ENCODE measurements at places on chromosomes 16 and 17.

- no peak for DNase-seq
Measured at GRCh38 chr17:78351449-78352006, 8.3 kb downstream of the SOCS3 start.

- DNase-seq, result no peak
Measured at GRCh38 chr16:72924537-72924926, 123.4 kb downstream of the ZFHX3 start.

DNA sequence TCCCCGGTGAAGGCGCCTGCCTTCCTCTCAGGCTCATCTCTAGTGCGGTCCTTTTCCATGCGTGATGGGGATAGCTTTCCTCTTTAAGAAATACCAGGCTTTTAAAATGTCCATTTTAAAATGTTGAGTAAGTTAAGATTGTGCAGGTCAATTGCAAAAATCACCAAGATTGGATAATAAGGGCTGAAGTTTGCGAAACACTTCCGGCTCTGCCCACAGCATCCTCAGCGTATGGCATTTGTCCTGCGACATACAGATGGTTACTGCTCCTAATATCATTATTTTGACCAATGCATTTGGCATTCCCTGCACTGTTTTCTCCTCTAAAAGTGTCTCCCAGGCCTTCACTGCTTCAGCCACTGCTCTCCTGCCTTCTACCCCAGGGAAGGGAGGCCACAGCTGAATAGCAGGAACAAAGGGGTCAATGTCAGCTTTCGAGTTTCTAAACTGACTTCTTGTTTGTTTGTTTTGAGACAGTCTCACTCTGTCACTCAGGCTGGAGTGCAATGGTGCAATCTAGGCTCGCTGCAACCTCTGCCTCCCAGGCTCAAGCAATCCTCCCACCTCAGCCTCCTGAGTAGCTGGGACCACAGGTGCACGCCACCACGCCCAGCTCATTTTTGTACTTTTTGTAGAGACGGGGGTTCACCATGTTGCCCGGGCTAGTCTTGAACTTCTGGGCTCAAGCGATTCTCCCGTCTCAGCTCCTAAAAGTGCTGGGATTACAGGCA is 91.9 kb downstream of the CRISPLD2 start:
- no peak for DNase-seq

- DNase-seq, result no peak
Measured at GRCh38 chr17:44903012-44903685, 3.9 kb upstream of the EFTUD2 start.

DNA sequence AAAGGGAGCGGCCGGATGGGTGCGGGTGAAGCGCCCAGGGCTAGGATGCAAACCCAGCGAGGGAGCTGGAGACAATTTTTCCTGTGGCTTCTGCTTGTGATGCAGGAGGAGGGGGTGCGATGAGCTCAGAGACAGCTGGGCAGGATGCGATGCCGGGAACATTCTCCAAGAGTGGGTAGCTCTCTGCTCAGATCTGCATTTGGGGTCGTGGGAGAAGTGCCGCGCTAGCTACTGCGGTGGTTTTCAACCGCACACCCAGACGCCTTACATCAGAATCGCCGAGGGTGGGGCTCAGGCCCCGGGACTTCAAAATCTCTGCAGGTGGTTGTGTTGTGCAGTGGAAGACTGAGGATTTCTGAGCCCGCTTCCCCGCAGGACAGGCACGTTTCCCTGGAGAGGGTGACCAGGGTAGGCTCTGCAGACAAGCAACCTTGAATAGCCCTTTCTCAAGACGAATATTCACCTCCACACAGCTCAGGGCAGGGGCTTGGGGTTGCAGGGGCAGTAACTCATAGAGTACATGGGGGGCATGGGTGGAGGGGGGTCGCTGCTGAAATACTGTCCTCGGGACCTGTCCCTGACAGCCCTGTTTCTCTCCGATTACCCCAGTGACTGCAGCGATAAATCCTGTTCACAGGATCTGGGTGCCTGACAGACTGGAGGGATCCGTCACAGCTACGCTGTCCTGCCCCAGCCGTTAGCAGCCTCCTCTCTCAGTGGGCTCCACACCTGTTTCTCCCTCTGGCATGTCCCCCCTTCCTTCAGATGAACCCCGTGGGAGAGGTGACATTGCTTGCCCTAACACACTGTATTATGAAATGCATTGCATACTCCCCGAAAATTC is 63.3 kb downstream of the HAPSTR1 start:
- no peak for DNase-seq

- DNase-seq, result no peak
Measured at GRCh38 chr17:49570540-49571242, 5.0 kb upstream of the NXPH3 start.

GRCh38 chr16:56013962-56014552 is 138.9 kb upstream of the CES5A start:
- DNase-seq, result no peak

DNA sequence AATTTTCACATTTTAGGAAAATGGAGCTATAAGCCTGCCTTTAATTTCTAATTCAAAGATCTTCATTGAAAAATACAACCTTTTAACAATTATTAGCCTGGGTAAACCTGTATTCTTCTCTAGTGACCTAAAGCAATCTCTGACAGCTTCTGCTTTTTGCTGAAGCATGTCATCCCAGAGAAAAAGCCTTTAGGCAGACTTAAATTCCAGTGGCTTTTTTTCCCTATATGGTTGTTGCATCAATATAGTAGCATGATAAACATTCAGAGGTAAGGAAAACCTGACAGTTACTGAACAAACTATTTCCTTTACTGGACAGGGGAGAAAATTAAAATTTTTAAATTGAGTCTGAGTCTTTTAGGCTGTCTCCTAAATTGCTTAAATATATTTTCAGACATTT is 7.8 kb upstream of the EVI2A start:
- DNase-seq, result no peak

DNA sequence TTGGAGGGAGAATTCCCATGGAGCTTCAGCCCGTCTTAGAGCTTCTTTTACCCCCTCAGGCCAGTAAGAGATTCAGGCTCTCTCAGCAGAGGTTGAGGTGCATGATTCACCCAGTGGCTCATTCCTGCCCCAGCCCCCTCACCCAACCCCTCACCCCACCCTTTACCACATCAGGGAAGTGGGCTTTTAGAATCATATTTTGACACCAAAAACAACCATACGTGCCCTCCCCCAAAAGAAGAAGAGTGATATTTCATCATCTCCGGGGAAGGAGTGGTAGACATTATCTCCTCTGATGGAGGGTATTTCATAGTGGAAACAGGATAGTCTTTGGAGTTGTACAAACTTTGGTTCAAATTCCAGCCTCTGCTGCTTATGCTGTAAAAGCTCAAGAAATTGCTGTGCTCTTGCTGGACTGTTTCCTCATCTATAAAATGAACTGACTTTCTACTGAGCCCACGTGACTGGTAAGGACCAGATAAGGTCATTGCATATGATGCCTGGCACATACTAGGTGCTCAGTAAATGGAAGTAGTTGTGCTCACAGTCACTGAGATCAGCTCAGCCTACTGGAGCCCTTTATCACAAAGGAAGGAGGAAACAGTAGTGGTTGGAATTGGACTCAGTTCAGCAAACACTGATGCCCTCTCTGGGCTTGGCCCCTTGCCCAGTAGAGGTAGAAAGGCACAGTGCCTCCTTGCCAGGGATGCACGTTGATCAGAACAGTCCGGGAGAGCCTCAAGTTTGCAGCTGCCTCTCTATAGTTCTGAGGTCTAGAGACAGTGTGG is 18.3 kb upstream of the CCL5 start:
- DNase-seq, result no peak

DNA sequence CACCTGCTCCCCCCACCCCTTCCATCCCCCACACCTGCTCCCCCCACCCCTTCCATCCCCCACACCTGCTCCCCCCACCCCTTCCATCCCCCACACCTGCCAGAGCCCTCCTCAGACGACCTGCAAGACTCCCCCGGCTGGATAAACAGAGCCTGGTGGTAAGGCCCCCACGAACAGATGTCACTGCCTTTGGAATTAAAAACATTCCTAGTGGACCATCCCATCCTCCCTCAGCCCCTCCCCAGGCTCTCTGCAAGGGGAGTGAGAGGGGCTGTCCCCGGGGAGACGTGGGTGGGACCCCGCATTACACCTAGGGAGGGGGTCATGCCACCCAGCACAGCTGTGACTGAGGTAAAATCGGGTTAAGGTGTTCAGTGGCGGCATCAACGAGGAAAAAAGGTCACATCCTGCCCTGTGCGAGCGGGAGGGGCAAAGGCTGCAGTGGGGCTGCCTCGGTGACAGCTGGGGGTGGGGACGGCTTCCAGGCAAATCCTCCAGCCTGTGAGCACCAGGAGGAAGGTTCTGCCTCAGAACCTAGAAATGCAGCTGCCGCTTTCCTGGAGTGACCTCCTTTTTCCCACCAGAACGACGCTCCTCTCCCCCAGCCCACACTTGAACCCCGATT is 38.7 kb downstream of the TIMM22 start:
- DNase-seq, result no peak

GRCh38 chr17:62746941-62747340 is 61.2 kb downstream of the MARCHF10 start:
- DNase-seq, result no peak

GRCh38 chr17:74742153-74742515 is 5.1 kb downstream of the RAB37 start:
- no peak for DNase-seq

DNA sequence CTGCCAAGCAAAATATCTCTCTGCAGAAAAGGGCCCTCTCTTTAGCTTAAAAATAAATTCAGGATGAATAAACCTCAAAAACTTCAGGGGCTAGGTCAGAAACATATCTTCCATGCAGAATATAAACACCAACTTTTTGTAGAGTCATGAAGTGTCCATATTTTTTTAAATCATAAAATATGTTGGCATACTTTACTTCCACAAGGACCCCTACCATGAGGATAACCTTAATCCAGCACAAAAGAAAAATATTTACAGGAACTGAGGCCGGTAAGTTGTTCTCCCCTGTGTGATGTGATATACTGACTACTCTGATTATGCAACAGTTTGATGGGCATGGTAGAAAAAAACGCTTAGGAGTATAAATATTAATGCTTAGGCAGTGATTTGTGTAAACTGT is 264.8 kb upstream of the CDH11 start:
- DNase-seq, result no peak

- DNase-seq, result peak; percentile 57
Measured at GRCh38 chr17:41547921-41548843, 20.1 kb upstream of the KRT19 start.

- DNase-seq, result no peak
Measured at GRCh38 chr16:10812312-10813098, 6.1 kb downstream of the TVP23A start.

DNA sequence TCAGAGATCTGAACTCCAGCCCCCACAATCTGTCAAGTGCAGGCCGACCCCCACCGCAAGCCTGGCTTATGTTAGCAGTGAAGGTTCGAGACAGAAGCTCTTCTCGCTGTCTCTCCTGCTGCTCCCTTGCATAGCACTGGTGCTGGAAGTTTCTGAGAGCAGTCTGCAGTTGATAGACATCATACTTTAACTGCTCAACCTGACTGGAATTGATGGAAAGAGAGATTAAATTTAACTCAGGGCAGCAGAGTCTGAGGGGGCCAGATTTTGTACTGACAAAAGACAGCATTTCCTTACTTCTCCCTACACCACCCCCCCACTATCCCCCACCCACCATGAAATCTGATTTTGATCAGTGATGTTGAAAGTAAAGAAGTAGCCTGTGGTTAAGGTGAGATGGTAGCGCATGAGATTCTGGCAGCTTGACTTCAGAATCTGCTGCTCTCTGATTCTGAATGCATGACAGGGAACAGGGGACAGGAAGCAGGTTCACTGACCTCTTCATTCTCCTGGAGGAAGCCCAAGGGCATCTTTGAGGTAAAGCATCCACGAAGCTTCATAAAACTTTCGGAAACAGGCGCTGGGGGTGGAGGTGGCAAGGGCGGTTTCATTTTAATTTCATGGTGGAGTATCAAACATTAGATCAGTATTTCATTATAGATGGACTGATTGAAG is 44.3 kb upstream of the TMEM97 start:
- no peak for DNase-seq

- no peak for DNase-seq
Measured at GRCh38 chr17:57871155-57871554, 21.3 kb upstream of the MRPS23 start.

- DNase-seq, result no peak
Measured at GRCh38 chr17:67818110-67819002, 6.9 kb upstream of the BPTF start.

DNA sequence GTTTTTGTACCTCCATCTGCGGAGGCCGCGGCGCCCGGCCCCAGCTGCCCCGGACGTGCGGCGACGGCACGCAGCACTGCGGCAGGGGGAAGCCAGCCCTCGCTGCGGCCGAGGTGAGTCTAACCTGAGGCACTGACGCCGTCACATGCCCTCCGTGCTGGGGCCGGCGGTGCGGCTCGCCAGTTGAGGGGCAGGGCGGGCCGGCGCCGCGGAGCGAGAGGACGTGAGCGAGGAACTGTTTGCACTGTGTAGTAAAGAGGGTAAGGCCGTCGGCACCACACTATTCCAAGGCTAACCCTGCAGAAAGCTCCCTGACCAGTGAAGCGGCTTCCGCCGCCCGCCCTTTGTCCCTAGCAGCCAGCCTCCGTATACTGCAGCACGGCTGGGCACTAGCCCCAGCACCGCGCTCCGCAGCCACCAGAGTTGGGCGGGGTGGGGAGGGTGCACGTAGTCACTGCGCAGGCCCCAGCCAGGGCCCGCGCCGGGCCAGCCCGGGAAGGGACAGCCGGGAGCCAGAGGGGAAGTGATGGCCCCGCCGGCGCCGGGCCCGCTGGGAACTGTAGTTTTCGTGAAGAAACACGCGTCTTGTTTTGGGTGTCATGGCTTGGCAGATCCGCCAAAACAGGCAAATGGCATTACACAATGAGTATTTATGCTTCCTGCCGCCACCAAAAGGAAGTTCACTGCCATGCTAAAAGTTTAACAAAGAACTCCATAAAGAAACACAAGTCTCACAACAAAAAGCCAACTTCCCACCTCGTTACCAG is 580 bp upstream of the KANSL1 start:
- DNase-seq, result peak; percentile 96

GRCh38 chr16:86046667-86047270 is 147.8 kb downstream of the IRF8 start:
- no peak for DNase-seq

DNA sequence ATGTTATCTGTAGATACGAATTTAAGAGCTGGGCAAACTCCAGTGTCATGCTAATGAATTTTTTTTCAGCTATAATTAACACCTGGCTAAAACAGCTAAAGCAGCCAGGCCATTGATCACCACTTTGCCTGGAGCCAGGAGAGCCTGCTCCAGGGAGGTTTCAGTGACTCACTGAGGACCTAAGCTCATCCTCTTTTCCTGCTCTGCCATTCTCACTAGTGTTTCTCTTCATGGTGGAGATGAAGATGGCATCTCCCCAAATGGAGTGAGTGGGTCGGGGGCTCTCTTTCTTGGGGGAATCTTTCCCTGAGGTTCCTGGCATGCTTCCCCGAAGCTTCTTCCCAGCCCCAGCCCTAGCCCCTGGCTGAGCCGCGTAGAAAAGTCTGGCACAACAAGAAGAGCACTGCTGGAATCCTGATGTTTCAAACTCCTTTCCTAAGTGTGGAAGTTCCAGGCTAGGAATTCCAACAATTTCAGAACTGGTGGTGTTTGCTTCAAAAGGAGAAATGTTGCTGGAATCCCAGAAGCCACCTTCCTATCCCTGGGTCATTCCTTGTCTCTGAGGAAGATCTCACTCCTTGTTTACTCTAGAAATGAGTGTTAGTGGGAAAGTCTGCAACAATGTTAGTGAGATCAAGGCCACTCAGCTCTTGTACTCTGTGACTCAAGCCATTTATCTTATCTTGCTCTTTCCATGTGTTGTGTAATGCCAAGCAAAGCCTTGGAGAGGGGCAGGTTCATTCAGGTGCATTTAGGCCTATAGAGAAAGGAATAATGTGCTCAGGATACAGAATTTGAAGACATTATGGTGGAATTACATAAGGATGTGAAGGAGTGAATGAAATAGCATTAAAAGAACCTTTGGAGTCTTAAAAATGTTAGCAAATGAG is 26.0 kb upstream of the B4GALNT2 start:
- no peak for DNase-seq

- no peak for DNase-seq
Measured at GRCh38 chr17:72970797-72971196, 121.7 kb downstream of the SLC39A11 start.

All from activated CD8-positive, alpha-beta memory T cell treated with anti-CD3 and anti-CD28 coated beads for 48 hours (primary cell).